ENCODE measurements at places on chromosomes 2 and 18.

DNA sequence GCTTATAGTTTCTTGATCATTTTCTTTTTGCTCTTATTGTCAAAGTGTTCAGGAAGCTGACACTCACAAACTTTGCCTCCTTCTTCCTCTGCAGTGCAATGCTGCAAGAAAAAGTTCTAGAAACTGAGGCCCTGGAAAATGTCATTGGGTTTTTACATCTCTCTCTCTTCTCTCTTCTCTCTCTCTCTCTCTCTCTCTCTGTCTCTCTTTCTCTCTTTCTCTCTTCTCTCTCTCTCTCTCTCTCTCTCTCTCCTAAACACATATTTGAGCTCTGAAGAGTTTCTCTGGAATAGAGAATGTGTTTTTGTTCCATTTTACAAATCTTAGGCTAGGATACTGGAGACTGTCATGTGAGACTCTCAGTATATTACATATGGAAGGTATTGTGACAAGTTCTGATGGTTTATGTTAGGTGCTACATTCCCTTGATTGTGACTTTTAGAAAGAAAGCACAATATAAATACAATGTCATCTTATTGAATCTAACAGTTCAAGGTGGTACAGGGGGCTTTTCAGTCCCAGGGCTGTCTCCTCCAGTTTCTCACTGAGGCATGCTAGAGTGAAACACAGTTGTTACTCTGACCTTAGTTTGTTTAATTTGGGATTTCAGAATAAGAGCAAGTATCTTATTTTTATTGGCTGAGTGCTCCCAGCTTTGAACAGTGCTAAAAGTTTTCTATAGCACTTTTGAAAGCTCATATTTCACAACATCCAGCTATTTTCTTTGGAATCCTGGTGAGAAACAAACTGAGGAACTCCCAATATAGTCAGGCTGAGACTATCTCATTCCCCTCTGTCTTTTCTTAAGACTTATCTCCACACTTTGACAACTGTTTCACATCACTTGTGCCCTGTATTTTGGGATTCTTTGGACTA is 41.4 kb upstream of the EHBP1 start:
- DNase-seq, result no peak

DNA sequence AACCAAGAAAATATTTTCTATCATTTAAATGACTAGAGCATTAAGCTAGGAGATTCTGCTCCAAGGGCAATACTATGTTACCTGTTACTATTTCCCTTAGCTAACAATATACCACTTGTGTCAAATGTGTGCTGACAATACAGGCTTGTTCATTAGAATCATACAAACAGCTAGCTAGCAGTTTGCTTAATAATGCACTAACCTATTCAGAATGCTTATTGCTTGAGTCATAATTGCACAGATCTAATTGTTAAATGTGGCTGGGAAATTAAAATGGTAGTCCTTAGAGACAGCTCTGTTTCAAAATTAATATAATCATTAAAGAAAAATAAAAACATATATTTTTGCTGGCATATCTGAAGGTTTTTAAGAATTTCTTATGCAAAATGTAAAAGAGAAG is 344.2 kb downstream of the ERBB4 start:
- DNase-seq, result no peak

- DNase-seq, result no peak
These were observed 65.8 kb downstream of the ETAA1 start for GRCh38 chr2:67462738-67463496.

DNA sequence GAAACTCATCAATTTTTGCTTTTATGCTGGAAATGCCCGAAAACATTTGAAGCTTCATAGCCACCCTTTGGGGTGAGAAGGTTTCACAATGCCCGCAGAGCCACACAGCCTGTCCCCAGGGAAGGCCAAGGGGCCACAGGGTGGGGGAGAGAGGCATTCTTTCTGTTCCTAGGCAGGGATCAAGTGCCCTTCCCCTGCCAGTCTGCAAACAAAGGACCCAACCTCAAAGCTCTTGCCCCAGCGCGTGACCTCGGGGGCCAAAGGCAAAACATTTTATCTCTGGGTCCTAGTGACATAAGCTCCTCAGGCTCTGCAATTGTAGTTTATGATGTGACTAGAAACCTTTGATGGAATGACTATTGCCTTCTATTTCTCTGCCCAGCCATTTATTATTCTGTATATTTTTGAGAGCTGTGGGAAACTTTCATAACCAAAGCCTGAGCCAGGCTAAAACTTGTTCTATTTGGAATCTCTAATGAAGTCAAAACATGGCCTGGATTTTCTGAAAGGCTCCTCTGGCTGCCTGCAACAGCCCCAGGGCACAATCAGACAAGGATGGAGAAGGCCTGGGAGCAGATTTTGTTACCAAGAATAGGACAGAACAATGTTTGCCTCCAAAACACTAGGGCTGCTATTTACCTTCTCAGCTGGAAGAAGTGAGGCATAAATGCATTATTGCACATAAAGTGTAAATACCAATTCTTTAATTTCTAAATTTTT is 137.2 kb upstream of the KCTD1 start:
- DNase-seq, result no peak

DNA sequence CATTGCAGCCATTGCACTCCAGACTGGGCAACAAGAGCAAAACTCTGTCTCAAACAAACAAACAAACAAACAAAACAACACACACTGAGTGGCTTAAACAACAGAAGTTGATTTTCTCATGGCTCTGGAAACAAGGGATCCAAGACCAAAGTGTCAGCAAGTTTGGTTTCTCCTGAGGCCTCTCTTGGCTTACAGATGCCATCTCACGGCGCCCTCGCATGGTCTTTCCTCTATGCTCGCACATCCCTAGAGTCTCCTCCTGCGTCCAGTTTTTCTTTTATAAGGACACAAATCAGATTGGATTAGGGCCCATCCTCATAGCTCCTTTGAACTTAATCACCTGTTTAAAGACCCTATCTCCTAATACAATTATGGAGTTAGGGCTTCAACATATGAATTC is 133.4 kb upstream of the LRRTM1 start:
- DNase-seq, result no peak

GRCh38 chr2:43082903-43083677 is 143.3 kb downstream of the ZFP36L2 start:
- DNase-seq, result no peak
